ENCODE measurements at places on chromosomes 6 and 20. TPM values are rescaled to one million over a fixed set of nuclear protein-coding genes. Genes with fewer than 3 reads are reported as not detected.

DNA sequence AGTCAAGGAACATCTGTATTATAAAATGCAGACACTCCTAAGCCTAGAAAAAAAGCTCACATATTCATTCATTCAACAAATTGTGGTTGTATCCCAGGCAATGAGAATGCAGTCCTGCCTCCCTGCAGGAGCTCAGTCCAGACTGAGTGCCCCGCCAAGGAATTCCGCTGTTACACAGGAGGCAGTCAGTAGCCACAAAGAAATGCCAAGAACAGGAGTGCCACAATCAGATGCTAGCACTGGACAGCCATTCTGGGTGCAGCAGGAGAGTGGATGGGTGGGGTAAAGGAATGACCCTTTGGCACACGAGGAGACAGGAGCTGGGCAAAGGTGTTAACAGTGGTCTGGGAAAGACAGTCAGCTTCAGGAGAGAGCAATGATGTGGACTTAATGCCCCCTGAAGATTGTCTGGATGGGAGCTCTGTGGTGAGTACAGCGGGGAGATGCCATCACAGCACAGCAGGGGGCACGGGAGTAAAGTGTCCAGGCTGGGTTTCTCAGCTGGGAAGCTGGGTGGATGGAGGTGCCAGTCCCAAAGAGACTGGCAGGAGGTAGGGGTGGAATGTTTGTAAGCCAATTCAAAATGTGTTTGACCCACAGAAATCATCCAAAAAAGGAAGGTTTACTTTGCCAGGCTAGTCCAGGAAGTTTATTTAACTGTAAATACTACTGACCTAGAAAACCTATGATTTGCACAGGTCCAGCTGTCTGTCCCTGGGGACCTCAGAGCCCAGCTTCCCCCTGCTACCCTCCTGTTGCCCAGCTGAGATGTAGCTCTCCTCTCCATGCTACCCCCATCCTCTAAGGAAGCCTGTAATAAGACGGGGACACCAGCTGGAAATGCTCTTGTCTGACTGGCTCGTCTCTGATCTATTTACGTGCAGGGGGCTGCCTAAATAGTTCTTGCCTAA lies 84.1 kb downstream of the SLC23A2 start:
- DNase-seq = no peak

DNA sequence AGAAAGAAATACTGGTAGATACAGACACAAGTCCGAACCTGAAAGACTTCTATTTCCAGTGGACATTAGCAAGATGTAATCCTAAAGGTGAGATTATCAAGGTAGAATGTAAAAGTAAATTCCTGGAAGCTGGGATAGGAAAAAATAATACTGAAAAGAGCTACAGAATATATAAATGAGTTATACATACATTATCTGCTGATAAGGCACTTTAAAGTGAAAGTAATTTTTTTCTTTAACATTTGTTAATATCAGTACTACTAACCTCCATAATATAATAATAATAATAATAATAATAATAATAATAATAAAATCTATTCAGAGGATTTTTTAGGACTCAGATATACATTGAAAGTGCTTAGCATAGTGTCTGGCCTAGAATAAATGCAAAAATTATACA lies 102.5 kb downstream of the RFX6 start:
- no peak for DNase-seq

C6orf163 gene
- 1.2 TPM for total RNA-seq

BTBD9 gene
- 4.9 TPM for total RNA-seq

RAD21L1 gene
- total RNA-seq = 0.25 TPM

CRIP3 gene
- not detected for total RNA-seq

All from NCI-H460 (cell line).